ENCODE measurements at places on chromosomes 12 and 14. TPM values are rescaled to one million over a fixed set of nuclear protein-coding genes. Genes with fewer than 3 reads are reported as not detected.

SLC6A13 gene
- not detected for total RNA-seq

ADAMTS20 gene
- total RNA-seq, result not detected

ZCCHC8 gene
- total RNA-seq, result 15.5 TPM

TMCC3 gene
- total RNA-seq, result 7.3 TPM

ABCC9 gene
- 3.0 TPM for total RNA-seq

BBS10 gene
- total RNA-seq, result 4.4 TPM

Data from esophagus mucosa (tissue), 1 donor.